ENCODE measurements at places on chromosomes 11 and 22.

DNA sequence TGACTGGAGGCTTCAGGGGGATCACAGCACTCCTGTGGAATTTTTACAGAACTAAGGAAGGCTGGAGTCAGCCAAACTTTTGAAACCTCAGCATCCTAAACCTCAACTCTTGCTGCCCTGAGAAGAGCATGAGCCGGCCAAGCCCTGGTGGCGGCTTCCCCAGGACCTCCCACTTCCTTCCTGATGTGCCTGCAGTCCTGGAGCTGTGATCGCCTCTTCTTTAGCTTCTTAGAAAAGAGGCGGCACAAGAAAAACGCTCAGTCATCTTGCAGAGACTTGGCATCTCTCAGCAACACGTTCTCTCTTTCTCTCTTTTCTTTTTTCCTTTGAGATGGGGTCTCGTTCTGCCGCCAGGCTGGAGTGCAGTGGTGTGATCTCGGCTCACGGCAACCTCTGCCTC, 40.4 kb upstream of the AMPD3 start:
- DNase-seq = no peak

DNA sequence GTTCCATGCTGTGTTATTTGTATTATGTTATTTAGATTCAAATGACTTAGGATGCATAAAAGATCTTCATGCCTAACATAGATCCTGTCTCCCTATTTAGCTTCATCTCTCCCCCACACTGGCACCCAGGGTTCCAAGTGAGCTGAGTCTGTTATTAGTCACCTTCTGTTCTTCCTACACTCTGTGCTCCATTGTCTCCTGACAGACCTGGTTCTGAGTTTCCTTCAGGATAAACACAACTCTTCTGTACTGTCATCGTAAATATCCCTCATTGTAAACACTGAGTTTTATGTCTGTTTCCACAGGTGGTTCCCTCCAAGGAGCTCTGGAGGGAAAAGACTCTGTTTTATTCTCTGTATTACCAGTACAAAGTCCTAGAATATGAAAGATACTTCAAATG, 8.7 kb downstream of the MMP26 start:
- DNase-seq = no peak

GRCh38 chr11:101478587-101479369, 105.0 kb downstream of the TRPC6 start:
- no peak for DNase-seq

- no peak for DNase-seq
These were observed 108.9 kb downstream of the GALNT18 start for GRCh38 chr11:11512929-11513328.

- DNase-seq = no peak
These were observed 1048.4 kb downstream of the BRD1 start for GRCh38 chr22:48779211-48779643.

All from NCI-H2081 treated with DMSO at 0.1 percent for 48 hours (cell line).